Mucosa of descending colon (tissue), 3 donors: ENCODE measurements at places on chromosomes 4 and X. TPM values are rescaled to one million over a fixed set of nuclear protein-coding genes. Genes with fewer than 3 reads are reported as not detected.

DCHS2 gene
- 9.6 TPM for total RNA-seq

DNA sequence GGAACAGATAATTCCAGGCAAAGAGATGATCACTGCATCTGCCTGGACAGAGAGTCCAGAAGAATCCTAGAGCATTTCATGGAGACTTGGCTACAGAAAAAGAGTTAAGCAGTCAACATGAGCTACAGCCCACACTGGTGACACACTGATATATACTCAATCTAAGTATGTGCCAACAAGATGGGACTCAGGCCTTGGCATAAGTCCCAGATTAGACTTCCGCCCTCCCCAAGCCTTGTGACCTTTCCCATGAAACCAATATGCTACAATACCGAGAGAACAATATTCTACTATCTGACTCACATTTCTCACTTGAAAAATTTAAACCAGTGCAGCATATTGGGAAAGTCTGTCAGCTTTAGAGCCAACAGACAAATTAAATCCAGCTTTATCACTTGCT, 65.7 kb upstream of the SLITRK2 start:
- DNase-seq: no peak

HMGN5 gene
- 4.0 TPM for total RNA-seq

DNA sequence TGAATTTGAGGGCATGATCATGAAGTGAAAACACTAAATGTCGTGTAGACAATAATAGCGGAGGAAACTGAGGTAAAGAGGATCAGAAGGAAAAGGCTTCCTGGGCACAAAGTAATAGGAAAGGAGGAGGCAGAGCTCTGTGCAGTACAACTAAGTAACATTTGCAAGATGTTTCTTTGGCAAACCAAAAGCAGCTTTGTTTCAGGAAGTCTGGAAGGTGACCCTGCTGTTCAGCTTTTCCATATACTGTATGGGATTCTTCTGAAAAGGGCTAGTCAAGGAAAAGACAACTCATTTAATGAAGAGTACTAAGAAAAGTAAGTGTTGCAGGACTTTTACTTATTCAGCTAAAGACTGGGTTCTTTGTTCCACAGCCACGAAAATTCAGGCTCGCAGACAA, 463.1 kb downstream of the PCDH7 start:
- no peak for DNase-seq

DNA sequence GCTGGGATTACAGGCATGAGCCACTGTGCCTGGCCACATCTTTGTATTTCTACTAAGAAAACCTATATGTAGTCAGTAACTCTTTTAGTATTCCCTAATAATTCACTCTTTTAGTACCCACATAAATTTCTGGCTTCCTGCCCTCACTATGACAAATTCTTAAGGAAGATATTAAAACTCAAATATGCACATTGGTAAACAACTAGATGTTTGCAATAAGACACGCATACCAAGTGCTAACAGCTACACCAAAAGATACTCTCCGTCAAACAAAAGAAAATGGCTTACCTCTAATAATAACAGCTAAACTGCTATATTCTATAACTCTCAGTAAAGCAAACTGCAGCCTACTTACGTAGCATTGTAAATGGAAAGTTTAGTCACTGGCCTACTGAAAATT, 6.3 kb downstream of the UBA6 start:
- no peak for DNase-seq

ADGRG4 gene
- total RNA-seq: not detected

HDX gene
- 8.6 TPM for total RNA-seq

GRCh38 chr4:1579001-1579900, 104.9 kb downstream of the FAM53A start:
- DNase-seq: peak; percentile 81

- no peak for DNase-seq
Measured at GRCh38 chr4:23828779-23829178, 61.1 kb downstream of the PPARGC1A start.

DNA sequence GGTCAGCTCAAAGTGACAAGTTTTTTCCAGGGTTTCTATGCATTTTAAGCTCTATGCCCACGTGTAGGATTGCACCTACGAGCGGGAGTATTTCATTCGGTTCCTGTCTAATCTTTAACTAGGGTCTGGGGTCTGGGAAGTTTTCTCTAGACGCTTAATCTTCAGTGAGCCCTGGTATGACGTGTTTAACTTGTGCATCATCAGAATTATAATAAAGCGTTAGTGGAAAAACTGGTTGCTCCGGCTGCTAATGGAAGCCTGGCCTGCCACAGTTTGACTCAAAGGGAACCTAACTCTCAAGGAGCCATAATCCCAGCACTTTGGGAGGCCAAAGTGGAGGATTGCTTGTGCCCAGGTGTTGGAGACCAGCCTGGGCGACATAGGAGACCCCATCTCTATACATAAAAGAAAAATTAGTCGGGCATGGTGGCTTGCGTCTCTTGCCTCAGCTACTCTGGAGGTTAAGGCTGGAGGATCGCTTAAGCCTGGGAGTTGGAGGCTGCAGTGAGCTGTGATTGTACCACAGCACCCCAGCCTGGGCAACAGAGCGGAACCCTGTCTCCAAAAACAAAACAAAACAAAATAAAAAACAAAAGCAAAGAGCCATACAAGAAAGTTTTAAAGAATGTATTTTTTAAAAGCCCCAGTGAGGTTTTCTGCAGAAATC, 30.2 kb downstream of the ARSD start:
- peak; percentile 63 for DNase-seq

DNA sequence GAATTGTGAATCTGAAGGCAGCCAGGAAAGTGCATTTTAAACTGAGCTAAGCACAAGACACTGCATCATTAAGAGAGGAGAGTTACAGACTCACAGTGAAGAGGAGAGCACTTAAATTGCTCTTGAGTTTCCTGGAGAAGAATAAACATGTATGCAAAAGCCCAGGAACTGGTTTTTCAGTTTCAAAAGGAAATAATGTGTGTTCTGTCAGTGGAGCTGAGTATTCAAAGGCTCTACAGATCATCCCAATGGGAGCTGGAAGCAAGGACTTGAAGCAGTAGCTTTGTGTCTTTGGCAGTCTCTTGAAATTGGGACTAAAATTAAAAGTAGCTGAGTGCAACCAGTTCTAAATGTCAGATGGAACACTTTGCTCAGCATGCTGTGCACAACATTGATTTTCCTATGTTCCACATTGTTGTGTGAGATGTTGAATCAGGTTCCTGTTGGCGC, 147.5 kb upstream of the ANK2 start:
- DNase-seq: no peak

ESX1 gene
- total RNA-seq: not detected

GRCh38 chr4:14221176-14221575, 593.7 kb upstream of the BOD1L1 start:
- DNase-seq: no peak

GRCh38 chr4:86846921-86847320, 2.3 kb downstream of the SLC10A6 start:
- no peak for DNase-seq

DNA sequence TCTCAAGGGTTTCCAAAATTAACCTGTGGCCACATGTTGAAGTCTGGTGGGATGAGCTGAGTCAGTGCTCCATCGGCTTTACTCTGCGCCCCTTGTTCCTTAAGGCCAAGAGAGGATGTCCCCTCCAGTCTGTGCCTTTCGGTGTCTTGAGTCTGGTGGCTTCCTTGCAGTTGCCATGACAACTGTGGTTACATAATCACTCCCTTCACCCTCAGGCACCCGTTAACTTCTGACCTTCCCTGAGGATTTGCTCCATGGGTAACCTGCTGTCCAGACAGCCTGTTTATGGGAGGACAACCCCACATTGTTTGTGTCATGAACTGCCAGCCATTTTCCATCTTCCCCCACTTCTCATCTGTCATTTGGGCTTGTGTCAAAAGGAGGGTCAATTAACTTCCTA, 401.1 kb upstream of the LCORL start:
- no peak for DNase-seq
